ENCODE measurements at places on chromosomes 5 and 9. TPM values are rescaled to one million over a fixed set of nuclear protein-coding genes. Genes with fewer than 3 reads are reported as not detected.

DNA sequence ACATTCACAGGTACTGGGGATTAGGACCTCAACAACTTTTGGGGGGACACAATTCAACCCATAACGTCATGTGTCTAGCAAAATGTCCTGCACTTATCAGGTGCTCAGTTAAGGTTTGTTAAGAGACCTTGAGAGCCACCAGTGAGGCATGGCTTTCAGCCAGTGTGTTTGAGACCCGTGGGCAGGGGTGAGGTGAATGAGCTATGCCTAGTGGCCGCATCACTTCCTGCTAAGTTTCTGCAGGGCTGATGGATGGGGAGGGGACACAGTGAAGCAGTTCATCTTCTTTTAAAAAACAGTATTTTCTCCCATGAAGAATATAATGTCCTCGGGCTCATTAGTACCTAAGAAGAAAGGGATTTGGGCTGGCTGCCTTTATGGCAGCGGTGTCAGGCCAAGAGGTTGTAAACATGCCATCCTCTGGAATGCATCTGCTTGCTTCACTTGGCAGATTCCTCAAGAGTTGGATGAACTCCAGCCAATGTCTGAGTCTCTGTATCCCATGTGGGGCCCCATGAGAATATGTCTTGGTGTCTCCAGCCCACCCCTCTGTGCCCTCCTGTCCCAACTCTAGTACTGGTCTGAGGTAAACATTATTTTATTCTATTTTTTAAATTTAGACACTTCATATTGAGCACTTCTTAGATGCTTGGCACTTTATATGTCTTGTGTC is 282.2 kb downstream of the CWC27 start:
- peaks cover 3% of the 10 kb centered on the region for H3K4me1 ChIP-seq
- no peak overlapping the region for H3K27ac ChIP-seq
- DNase-seq, result peak; percentile 17
- H3K4me3 ChIP-seq, result no peak overlapping the region

DNA sequence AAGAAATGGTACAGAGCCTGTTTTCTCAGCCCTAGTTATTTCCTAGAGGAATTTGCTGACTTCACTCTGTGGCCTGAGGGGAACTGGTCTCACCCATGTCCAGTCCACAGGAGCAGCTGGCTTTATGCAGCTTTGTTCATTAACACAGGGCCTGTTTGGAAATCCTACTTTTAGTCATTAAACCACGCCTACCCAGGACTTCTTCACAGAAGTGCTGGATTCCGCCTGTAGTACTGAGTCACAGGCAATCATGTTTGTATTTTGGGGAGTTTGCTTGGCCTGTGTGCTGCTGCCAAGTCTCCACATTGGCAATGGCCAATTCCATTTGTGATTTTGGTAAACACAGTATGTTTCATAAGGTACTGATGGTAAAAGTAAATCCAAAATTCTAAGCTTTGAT is 52.8 kb downstream of the CTNND2 start:
- H3K36me3 ChIP-seq, result no peaks in the 10 kb centered on the region
- H3K4me3 ChIP-seq, result no peak overlapping the region
- no peaks in the 10 kb centered on the region for H3K4me1 ChIP-seq
- no peaks in the 10 kb centered on the region for H3K27me3 ChIP-seq

GRCh38 chr9:77679661-77680368 is 31.7 kb upstream of the GNA14 start:
- H3K4me3 ChIP-seq, result no peak overlapping the region
- DNase-seq, result no peak
- peaks cover 3% of the 10 kb centered on the region for H3K4me1 ChIP-seq
- H3K36me3 ChIP-seq, result no peaks in the 10 kb centered on the region
- no peak overlapping the region for H3K27ac ChIP-seq

DNA sequence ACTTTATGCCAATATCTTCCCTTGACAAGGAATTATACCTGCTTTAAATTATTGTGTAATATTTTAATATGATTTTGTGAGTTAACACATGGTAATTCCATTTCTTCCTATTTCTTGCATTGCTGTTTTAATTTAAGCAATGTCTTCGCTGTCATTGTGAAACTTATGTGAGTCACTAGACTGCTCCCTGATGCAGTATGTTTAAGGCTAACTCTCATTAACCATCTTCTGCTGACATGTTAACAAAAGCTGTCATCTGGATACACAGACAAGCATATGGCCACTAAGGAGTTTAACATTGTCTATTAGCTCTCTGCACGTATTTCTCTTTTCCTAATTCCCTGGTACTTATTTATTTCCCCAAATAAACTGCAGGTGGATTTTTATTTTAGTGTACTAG is 980.8 kb upstream of the CTNND2 start:
- no peaks in the 10 kb centered on the region for H3K4me1 ChIP-seq
- DNase-seq, result no peak
- H3K27ac ChIP-seq, result no peak overlapping the region
- H3K4me3 ChIP-seq, result no peak overlapping the region
- H3K27me3 ChIP-seq, result no peaks in the 10 kb centered on the region

Gene CTNNA1
- 295 TPM for total RNA-seq

Gene SNX24
- total RNA-seq, result 32.8 TPM

Gene PAPPA
- 2.5 TPM for total RNA-seq

Gene CTXN3
- total RNA-seq, result 19.9 TPM

Gene LTC4S
- total RNA-seq, result 1.9 TPM

Gene ELAVL2
- 35.8 TPM for total RNA-seq

Gene NAIP
- 47.5 TPM for total RNA-seq

Data from spinal cord (tissue), 10 donors.